ENCODE measurements at places on chromosomes 5 and 9.
A peak's percentile ranks its signal among the peaks of the same experiment; 100 is the strongest.

DNA sequence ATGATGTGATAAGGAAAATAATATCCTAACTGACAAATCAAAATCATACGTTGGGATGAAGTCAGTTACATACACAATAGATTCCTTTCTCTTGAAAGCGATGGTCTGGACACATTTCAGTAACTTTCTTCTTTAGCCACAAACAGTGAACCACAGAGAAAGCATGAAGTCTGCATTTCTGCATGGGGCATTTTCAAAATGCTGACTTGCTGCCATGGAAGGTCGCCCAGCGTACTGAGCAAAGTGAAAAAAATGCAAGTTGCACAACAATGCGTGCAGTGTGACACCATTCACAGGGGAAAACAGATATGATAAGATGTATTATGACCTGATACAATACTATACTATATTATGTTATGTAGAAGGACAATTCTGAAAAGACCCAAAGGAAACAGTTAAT, 146.3 kb downstream of the SNX18 start:
- DNase-seq: peak; percentile 99

DNA sequence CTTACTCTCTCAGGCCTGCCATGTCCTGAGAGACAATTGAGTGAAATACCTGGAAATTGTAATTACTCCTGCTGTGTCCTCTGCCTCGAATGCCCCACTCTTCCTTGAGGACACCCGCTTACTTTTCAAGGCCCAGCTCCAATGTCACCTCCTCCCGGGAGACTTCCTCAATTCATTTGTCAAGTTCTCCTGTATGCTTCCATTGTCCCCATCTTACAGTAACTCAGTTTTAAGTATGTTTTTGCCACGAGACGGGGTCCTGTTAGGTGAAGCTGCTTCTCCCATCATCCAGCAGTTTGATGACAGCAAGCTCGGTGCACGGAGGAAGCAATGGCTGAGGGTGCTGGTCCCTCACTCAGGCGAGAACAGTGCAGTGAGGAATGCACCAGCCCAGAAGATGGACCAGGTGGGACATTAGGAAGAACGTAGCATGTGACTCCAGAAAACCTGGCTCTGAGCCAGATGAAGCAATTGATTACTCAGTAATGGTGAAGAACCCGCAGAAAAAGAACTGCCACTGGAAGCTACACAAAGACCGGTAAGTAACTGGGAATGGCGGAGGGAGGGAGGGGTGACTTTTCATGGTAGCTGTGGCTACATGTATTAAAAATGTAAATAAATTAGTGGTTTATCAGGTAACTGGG, 274.8 kb downstream of the DENND1A start:
- no peak for DNase-seq

- no peak for DNase-seq
Observed at GRCh38 chr5:32003981-32004380, 170.1 kb downstream of the GOLPH3 start.

DNA sequence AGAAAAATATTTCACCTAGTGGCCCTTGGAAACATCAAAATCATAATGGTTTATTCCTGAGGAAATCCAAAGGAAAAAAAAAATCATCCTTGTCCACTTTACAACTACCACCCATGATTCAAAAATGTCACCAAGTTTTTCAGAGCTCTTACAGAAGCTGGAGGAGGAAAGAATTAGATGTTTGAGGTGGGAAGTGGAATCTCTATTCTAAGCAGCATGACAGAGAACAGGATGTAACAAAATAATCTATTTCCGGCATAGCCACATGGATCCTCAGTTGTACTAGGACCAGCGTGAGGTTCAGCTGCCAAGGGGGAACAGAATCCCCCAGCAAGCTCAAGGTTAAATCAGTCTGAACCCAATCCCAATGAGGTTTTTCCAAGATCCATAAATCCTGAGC, 40.2 kb downstream of the FBXW11 start:
- no peak for DNase-seq

- peak; percentile 35 for DNase-seq
Observed at GRCh38 chr9:100098046-100098886, 534 bp downstream of the ERP44 start.

GRCh38 chr5:104178829-104179456, 616.4 kb upstream of the NUDT12 start:
- DNase-seq: peak; percentile 37

DNA sequence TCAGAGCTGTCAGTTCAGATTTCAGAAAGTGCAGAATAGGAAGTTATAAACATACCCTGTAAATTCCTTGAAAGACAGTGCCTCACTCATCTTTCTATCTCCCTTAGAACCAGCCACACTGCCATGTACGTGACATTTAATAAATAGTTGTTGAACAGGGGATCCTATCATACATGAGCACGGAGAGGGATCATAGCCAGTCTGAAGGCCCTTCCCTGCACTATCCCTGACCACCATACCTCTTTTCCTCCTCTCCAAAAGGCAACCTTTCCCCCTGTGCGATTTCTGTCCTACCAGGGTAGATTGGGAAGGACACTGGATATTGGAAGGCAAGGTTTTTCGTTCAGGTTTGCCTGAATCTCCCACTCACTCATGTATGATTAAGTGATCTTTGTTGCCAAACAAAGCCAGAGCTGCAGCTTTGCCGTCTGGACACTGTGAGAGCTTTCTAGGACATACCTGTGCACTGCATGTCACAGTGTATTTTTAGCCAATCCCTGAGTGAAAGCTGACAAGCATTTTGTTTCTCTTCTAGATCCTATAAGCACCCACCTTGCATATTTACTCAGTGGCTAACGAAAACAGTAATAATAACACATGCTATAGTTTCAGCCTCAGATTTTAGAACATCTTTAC, 986.5 kb upstream of the WWC1 start:
- DNase-seq: no peak

- no peak for DNase-seq
Observed at GRCh38 chr5:4142842-4143241, 547.2 kb downstream of the IRX1 start.

DNA sequence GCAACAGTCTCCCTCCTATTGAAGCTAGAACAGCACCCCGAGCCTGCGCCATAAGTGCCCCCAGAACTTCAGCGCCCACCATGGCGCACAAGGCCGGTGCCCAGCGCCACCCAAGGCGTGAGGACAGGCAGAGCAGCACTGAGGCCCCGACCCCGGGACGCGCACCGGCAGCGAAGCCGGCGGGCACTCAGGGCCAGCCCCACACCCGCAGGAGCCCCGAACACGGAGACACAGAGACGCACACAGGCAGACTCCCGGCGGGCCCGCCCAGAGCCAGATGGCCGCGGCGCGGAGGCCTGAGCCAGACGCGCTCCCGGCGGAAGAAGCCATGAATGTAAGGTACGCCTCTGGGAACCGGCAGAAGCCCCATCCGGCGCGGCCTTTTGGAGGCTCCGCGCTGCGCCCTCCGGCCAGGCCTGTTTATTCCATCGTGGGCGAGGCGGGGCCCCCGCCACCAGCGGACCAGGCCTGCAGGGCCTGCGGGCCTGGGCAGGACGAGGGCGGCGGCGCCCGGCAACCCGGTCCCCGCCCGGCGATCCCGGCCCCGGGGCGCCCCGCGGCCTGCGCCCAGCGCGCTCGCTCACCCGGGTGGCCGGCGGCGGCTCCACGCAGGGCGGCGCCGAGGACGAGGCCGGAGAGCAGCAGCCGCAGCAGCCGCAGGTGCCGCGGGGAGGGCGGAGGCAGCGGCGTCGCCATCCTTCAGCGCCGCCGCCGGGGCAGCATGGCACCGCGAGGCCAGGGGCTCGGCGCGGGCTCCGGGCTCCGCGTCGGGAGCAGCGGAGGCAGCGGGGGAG, 486 bp downstream of the NPDC1 start:
- peak; percentile 49 for DNase-seq

DNA sequence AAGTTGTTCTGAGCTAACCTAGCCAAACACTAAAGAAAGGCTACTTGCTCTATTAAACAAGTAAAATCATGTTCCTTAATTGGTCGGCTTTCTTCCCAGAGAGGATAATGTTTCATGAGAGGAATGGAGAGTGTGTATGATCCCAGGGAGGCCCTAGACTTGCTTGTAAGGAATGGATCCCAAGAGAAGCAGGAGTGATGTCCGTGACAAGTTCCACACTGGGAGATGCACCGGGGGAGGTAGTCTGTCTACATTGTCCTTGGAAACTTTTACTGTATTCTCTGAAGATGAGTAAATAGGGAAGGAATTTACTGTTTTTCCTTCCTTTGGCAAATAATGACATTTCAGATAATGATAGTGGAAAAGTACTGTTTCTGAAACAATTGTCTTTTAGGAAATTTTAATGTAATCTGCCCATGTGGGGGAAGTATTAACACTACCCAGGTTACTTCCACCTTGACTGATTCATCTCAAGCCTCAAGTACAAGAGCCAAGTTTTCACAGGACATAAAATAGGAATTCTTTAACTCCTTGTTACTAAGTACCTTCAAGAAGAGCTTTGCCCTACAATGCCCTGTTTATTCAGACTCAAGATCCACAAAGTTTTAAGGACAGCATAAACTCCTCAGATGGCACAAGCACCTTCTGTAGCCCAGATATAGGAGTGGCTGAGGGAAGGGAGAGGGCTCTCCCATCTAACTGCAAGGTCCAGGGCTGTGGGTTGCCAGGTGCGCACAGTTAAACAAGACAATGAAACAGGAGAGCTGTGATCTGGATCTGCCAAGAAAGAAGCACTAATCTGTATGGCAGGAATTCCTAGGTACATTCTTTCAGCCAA, 152.1 kb downstream of the GNA14 start:
- peak; percentile 80 for DNase-seq

- no peak for DNase-seq
Observed at GRCh38 chr5:53083927-53084326, 25.6 kb downstream of the MOCS2 start.

GRCh38 chr5:177980743-177981151, 15.3 kb downstream of the PROP1 start:
- no peak for DNase-seq

GRCh38 chr5:56900395-56900794, 9.0 kb upstream of the SETD9 start:
- peak; percentile 9 for DNase-seq

- no peak for DNase-seq
Observed at GRCh38 chr9:708182-708550, 133.3 kb upstream of the DMRT1 start.

- DNase-seq: no peak
Observed at GRCh38 chr9:135677641-135678168, 14.6 kb downstream of the LCN9 start.

DNA sequence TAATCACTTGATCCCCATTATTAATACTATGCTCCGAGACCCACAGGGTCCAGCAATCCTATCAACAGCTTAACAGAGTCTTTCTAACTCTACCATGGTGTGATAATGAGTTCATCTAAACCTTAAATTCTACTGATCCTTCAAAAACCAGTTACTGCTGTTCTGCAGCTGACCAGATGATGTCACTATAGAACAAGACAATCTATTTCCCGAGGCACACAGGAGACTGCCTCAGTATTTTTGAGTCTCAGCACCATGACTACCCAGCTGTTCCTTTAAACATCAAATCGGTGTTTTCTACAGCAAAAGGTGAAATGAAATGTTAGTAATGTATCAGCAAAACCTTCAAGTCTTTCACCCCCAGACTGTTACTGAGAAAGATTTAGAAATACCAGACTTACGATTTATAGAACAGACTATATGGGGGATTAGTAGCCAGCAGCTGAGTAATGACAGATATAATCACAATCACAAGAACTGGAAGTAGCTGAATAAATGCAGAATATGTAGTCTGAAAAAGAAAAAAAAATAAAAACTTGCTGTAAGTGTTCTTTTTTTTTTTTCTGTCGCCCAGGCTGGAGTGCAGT, 16.9 kb downstream of the DNAJC18 start:
- DNase-seq: peak; percentile 76

DNA sequence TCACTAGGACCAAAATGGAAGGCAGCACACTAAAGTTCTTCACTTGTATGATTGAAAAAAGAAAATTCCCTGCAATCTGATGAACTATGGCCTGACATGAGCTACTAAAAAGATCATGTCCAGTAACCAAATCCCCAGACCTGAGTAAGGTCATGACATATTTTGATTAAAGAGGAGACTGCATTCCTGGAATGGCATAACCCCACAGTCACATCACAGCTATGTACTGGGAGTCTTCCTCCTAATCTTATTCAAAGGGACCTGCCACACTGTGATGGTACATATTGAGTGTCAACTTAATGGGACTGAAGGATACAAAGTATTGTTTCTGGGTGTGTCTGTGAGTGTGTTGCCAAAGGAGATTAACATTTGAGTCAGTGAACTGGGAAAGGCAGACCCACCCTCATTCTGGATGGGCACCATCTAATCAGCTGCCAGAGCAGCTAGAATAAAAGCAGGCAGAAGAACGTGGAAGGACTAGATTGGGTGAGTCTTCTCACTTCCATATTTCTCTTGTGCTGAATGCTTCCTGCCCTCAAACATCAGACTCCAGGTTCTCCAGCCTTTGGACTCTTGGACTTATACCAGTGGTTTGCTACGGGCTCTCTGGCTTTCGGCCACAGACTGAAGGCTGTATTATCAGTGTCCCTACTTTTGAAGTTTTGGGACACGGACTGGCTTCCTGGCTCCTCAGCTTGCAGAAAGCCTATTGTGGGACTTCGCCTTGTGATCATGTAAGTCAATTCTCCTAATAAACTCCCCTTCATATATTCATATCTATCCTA, 345.0 kb downstream of the TMEM38B start:
- DNase-seq: no peak

GRCh38 chr5:81749561-81750307, 1.2 kb downstream of the SSBP2 start:
- DNase-seq: no peak

- no peak for DNase-seq
Observed at GRCh38 chr5:95864456-95864855, 41.9 kb upstream of the GLRX start.

- no peak for DNase-seq
Observed at GRCh38 chr5:176899946-176900779, 1.0 kb upstream of the HK3 start.

- DNase-seq: no peak
Observed at GRCh38 chr5:157610990-157611389, 35.4 kb upstream of the ADAM19 start.

- DNase-seq: peak; percentile 78
Observed at GRCh38 chr5:83179966-83180365, 102.6 kb downstream of the XRCC4 start.

GRCh38 chr5:143892908-143893307, 80.9 kb downstream of the HMHB1 start:
- no peak for DNase-seq
